Midbrain (tissue), 1 donor: ENCODE measurements at places on chromosomes 1 and 21.

DNA sequence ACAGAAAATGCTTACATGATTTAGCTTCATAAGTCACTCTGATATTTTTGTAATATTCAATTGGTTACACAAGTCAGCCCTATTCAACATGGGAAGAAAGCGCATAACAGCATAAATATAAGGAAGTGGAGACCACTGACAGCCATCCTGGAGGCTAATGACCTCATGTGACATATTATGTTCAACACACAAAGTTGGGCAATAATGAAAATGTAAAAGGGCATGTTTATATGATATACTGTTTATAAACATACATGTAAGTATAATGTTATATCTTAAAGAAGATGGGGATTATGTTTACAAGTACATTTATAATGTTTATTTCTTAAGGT lies 30.2 kb downstream of the EVI5 start:
- no peak for DNase-seq

GRCh38 chr1:189530162-189530561 lies 947.5 kb downstream of the BRINP3 start:
- no peak for DNase-seq

GRCh38 chr1:60848583-60849188 lies 233.7 kb upstream of the NFIA start:
- no peak for DNase-seq

DNA sequence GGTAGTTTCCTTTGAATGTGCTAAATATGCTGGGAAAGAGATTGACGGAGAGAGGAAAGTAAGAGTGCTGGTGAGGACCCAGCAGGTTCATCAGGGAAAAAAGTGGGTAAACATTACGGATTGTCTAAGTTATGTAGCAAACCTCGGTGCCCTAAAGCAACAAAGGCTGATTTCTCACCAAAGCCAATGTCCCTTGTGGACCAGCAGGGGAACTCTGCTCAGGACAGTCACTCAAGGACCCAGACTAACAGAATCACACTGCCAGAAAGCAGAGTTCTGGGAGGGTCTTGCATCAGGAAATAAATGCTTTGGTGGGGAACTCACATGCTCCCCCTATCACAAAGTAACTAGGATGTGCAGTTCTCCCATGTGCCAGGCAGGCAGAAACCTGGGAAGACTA lies 1.7 kb upstream of the IKBKE start:
- no peak for DNase-seq

- no peak for DNase-seq
These were observed 114.0 kb downstream of the PPP1R12B start for GRCh38 chr1:202462342-202463076.

DNA sequence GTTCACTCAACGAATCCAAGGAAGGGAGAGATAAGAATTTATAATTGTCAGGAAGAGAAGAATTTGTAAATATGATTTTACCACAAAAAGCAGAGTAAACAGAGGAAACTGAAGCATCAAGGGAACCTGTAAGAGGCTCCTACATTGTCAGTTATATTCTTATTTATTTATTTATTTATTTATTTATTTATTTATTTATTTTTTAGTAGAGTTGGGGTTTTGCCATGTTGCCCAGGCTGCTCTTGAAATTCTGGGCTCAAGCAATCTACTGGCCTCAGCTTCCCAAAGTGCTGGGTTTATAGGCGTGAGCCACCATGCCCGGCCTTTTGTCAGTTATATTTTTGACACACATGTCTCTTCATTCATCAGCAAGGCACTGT lies 47.1 kb downstream of the FCRL3 start:
- no peak for DNase-seq

DNA sequence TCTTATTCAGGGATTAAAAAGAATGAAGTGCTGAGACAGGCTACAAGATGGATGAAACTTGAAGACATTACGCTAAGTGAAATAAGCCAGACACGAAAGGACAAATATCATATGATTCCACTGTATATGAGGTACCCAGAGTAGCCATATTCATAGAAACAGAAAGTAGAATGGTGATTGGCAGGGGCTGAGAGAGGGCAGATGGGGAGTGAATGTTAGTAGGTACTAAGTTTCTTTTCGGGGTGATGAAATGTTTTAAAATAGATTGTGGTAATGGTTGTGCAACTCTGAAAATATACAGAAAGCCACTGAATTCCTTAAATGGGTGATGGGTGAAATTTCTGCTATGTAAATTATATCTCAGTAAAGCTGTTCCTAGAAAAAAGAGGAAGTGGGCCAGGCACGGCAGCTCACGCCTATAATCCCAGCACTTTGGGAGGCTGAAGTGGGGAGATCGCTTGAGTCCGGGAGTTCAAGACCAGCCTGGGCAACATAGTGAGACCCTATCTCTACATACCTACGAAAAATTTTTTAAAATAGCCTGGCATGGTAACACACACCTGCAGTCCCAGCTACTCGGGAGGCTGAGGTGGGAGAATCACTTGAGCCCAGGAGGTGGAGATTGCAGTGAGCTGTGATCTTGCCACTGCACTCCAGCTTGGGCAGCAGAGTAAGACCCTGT lies 15.9 kb downstream of the SLC27A3 start:
- DNase-seq = peak; percentile 67

DNA sequence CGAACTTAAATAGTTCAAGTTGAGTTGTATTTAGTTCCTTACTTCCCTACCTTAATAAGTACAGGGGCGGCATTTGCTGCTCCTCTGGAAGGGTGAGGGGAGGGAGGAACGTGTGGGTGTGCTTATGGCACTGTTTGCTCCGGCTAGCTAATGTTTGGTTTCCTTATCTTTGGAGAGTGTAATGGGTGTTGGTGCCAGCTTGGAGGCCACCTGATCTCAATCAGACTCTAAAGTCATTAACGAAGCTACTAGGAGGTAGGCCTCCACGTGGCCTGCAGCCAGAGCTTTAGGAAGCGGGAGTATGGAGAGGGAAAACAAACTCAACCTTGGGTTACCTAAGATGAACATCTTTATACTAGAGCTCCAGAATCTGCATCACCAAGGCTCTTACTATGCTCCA lies 43.0 kb upstream of the RAP1A start:
- DNase-seq = no peak

- no peak for DNase-seq
These were observed 150.1 kb downstream of the PLA2G4A start for GRCh38 chr1:186978596-186979556.

DNA sequence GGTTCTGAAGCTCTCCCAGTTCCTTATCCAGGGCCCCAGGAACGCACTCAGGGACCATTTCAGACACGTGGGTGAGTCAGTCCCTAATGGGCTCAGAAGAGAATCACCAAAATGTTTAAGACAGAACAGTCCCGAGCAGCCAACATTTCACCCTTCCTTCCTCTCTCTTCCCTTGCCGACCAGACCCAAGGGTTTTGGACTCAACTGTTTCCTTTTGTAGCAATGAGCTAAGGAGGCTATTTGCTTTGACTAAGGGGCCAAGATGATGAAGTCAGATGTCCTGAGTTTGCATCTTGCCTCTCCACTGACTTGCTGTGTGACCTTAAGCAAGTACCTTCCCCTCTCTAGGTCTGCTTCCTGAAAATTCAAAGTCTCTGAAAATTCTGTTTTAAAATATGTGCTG lies 472.3 kb upstream of the VAMP3 start:
- no peak for DNase-seq

DNA sequence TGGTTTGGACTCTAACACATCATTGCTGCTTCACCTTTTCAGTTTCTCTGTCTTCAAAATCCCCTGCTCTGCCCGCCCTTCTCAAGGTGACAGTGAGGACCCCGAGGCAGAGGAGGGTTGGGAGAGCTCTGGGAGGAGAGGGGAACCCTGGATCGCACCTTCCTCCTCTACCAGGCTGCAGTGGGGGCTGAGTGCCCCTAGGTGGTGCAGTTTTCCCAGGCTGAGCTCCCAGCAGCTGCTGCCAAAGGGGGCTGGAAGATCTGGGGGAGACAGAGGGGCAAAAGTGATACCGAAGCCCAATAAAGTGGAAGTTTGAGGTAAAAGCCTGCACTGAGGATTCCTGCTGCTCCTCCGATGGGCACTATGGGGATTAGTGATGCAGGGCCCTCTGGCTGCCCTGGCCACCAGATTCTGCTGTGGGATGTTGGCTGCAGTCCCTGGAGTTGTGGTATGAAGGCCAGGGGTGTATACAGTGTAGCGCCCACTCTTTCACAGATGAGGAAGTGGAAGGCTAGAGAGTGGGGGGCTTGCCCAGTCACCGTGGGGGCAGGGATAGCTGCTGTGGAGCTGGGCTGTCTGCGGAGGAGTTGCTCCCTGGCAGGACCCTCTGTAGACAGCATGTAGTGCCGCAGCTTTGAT lies 40.7 kb upstream of the SCMH1 start:
- peak; percentile 28 for DNase-seq

GRCh38 chr1:16026723-16027484 lies 5.1 kb downstream of the CLCNKA start:
- no peak for DNase-seq

DNA sequence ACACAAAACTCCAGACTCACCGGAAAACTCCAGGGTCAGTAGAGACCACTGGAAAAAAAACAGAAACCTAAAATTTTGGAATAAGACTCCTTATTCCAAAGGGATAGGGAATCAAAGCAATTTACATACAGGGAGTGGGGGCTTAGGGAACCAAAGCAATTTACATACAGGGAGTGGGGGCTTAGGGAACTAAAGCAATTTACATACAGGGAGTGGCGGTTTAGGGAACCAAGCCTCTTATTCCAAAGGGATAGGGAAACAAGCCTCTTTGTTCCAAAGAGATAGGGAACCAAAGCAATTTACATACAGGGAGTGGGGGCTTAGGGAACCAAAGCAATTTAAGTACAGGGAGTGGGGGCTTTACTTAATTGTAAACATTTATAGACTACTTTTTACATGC lies 28.4 kb upstream of the TTLL7 start:
- no peak for DNase-seq

DNA sequence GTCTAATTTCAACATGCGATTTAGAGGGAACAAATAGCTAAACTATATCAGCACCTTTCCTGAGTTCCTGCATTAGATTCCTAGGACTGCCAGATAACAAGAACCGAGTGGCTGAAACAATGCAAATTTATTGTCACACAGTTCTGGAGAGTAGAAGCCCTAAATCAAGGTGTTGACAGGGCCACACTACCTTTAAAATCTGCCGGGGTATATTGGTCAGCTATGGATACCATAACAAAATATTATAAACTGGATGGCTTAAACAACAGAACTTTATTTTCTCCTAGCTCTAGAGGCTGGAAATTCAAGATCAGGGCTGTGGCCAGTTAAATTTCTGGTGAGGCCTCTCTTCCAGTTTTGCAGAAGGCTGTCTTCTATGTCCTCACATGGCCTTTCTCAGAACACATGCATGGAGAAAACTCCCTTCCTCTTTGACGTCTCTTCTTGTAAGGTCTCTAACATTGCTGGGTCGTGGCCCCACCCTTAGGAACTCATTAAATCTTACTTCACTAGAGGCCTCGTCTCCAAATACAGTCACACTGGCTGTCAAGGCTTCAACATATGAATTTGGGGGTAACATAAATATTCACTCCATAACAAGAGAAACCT lies 144.3 kb downstream of the FCRL5 start:
- DNase-seq = no peak

DNA sequence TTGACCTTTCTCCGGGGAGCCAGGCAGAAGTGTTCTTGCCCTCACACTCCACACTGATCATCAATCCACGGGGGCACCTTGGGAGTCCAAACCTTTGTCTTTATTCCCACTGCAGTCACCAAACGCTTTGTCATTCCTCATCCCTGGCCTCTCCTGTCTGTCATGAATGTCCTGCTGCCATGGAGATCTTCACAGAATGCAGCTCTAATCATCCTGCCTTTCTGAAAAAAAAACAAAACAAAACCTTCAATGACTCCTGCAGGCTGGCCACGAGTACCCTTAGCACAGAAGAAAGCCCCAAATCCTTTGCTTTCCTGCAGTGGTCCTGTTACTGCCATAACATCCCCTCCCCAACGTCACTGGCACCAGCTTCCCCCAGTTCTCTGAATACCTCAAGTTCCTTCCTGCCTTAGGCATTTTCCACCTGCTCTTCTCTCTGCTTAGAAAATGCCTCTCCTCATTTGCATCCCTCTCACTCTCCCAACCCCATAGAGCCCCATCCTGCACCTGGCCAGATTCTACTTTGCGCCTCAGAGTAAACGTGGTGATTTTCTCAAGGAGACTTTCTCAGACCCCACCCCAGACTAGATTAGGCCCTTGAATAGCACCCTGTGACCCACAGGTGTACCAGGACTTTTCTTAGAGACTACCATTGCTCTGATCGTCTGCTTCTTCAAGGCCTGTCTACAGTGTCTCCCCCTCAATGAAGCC lies 131.2 kb downstream of the AK5 start:
- no peak for DNase-seq

- peak; percentile 54 for DNase-seq
These were observed 33.6 kb downstream of the SLC2A1 start for GRCh38 chr1:42924851-42925760.

DNA sequence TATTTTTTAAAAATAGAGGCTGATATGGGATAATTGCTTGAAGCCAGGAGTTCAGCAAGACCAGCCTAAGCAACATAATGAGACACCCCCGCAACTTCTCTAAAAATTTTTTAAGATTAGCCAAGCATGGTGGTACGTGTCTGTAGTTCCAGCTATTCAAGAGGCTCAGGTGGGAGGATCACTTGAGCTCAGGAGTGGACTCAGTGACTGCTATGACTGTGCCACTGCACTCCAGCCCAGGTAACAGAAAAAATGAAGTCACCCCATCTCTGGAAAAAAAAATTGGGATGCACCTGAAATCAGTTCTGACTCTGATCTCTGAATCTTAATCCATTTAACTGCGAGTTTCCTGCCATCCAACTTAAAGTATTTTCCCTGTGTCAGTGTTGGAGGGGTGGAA lies 124.2 kb downstream of the MRPS6 start:
- DNase-seq = no peak

DNA sequence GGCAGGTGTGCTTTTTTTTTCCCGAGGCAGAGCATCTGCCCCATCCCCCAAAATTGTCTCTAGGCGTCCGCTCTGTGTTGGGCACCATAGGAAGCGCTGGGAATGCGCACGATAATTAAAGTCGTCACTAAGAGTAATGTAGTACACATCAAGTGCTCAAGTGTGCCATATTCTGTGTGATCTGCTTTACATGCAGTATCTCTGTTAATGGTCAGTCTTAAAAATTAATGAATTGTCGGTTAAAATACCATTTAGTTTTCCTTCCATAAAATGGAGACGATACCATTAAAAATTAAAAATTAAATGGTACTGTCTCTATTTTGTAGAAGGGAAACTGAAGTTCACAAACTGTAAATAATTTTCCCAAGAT lies 544 bp upstream of the CCT8 start:
- no peak for DNase-seq

- DNase-seq = no peak
These were observed 48.0 kb upstream of the SLC19A1 start for GRCh38 chr21:45590246-45590725.

- no peak for DNase-seq
These were observed 27.7 kb downstream of the RPL5 start for GRCh38 chr1:92859400-92860039.
